HS-5 (cell line): ENCODE measurements at places on chromosomes 5 and 9.
A peak's percentile ranks its signal among the peaks of the same experiment; 100 is the strongest.

GRCh38 chr5:1820381-1820780, 19.2 kb downstream of the NDUFS6 start:
- DNase-seq, result no peak

- DNase-seq, result no peak
Observed at GRCh38 chr5:73298772-73299630, 126.0 kb downstream of the TMEM174 start.

GRCh38 chr5:160520609-160521391, 99.1 kb downstream of the PTTG1 start:
- no peak for DNase-seq

DNA sequence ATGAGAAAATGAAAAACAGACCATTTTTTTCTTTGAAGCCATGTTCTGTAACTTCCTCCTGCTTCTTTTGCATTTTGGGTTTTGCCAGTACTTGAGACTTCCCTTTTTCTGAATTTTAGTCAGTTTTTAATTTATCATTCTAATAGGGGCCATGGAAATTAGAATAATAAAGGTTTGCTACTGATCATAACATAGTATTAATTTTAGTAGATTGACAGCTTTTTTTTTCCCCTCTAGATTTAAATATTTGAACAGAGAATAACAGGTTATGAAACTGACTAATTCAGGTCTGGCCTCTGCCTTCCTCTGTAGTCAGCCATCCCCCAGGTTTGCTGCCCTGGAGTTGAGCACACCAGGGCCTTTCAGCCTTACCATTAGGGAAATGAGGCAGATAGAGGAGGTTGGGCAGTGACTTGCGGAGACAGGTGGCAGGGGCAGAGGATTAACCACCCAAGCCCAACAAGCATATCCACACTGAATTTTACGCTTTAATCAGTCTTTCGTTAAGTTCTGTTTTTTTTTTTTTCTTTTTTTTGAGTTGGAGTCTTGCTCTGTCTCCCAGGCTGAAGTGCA, 80.1 kb upstream of the TNFAIP8 start:
- no peak for DNase-seq

DNA sequence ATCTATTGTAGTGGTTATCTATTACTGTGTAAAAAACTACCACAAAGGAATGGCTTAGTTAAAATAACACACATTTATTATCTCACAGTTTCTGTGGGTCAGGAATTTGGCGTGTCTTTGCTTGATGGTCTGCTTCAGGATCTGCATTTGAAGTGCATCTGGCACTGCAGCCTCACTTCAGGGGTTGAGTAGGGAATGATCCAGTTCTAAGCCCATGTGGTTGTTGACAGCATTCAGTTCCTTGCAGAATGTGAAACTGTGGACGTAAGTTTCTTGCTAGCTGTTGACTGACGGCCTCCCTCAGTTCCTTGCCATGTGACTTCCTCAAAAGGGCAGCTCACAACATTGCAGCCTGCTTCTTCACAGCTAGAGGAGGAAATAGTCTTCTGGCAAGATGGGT, 2.1 kb upstream of the OGN start:
- DNase-seq, result no peak

GRCh38 chr9:131856105-131856504, 116.2 kb upstream of the RAPGEF1 start:
- DNase-seq, result no peak

DNA sequence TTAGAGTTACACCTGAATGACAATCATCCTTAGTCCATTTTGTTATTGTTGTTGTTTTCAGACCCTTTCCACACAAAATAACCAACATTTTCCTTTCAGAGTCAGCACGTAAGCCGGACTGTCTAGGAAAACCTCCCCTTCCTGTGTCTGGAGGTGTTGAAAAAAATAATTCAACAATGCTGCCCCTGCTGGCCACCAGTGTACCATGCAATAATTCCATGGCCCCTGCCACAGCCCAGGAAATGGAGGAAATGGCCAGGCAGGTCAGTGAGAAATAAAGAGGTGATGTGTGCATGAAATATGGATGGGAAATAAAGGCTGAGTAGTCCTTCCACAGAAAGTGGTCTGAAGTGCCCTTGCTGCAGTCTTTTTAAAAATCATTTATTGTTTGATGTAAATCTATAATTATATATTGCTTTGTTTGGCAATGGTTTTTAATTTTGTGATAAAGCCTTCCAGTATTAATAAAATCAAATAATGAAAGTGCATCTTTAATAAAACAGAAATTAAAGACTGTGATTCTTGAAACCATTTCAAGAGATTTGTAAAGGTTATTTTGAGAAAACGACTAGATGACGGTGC, 152.8 kb upstream of the PAPPA start:
- no peak for DNase-seq

DNA sequence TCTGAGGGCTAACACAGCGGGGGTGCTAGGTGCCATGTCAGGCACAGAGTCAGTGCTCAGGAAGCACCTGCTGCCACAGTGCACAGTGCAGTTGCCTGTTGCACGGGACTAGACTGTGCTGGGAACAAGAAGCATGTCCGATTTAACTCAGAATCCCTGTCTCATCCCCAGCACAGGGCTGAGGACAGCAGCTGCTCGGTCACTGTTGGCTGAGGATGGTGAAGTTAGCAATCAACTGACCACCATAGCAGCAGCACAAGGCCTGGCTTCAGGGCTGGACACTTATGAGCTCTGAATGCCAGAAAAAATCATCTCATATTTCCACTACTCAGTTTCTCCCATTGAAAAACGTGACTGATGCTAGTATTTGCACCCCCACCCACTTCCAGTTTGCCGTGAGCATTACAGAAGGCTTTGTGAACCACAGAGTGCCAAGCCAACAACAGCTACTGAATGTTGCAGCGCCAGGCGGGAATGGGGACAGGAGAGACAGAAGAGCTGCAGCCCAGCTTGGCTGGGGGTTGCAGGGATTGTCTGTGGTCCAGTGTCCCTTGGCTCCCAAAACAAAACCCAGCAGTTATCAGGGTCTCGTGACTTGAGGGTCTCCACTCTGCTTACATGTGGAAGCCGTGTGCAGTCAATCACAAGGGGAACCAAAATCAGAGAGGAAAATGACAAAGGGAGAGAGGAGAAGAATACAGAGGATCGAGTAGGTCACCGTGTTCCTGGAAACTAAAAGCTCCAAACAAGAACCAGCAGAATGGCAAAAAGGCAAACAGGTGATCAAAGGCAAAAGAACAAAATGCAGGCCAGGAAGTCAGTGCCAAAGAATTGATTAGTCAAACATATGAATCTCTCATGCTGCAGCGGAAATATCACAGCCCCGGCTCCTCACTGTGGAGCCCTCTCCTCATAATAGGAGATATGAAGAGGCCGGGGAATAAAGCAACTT, 155.6 kb downstream of the CRB2 start:
- DNase-seq, result no peak

DNA sequence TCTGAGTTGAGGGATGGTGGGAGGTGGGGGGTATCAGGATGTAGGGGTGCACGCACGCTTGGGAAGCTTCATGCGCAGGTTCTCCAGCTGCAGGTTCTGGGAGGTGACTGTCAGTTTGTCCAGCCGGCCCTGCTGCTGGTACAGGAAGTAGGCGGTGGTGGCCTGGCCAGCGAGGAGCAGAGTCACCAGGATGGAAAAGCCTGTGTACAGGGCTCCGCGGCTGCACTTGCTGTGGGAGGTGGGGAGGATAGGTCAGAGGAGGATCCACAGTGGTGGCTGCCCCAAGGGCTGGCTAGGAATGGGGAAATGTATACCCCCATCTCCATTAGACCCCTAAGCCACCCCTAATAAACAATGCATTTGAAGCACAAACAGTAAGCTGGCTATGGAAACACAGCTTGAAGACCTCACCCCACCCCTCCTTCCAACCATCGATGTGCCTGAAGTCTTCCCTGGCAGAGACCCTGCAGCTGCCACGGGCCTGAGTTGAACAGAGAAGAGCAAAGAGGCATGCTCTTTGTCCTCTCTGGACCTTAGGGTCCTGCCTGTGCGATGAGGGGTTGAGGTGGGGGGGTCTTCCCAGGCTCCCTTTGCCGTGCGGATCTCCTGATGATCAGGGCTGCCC, 5.5 kb downstream of the CD74 start:
- DNase-seq, result no peak

DNA sequence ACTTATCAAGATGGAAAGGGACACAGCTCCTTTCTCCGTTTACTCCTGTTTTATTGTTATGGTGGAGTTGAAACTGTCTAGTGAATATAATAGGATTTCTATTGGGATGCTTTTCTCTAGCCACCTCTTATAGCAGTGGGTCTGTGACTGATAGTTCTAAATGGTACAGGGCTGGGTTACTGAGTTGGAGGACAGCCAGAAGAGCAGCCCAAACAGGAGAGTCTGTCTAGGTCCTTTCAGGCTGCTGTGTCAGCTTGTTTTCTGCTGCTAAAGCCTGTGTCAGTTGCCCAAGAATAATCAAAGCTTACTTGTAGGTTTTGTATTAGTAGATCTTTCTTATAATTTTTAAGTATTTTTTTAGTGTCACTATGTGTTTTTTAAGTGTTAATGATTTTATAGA, 356.0 kb upstream of the SEMA6A start:
- DNase-seq, result no peak

DNA sequence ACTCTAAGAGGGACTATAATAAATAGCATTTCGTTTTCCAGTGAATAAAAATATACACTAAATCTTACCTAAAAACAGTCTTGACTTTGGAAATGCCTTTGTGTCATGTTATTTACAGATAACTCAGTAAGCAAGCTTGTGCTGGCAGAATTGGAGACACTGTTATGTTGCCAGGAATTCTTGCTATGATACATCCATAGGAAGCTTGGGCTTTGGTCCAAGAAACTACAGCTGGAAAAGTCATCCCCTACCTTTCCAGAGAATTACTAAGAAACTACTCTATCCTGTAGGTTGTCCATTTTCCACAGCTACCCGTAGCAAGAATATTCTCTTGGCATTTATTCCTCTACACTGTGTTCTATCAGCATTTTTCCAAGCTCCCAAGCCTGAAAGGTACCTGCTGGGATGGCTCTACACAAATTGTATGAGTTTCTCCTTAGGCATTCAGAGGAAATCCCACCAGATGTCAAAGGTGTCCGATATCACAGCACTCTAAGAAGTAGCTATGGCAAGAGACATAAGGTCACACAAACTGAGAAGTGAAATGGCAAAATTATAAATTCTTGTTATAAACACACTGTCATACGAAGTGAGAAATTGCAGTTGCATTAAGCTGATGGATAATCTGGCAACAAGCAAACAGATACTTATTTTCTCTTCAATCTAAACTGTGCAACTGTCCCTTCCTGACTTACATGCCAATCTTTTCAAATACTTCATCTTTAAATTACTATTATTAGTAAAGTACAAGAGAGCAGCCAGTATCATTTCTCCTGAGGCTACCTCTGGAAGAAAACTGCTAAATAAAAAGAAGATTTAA, 68.5 kb downstream of the MCTP1 start:
- peak; percentile 40 for DNase-seq
